ENCODE measurements at places on chromosomes 16 and 17. TPM values are rescaled to one million over a fixed set of nuclear protein-coding genes. Genes with fewer than 3 reads are reported as not detected.

PYDC1 gene
- total RNA-seq, result not detected

INCA1 gene
- not detected for total RNA-seq

RAC3 gene
- 80.4 TPM for total RNA-seq

TRIM37 gene
- 110 TPM for total RNA-seq

CA5A gene
- total RNA-seq, result not detected

EME1 gene
- 3.4 TPM for total RNA-seq

SULT1A1 gene
- total RNA-seq, result 9.7 TPM

TRIM25 gene
- total RNA-seq, result 3.8 TPM

USP6 gene
- total RNA-seq, result under 0.01 TPM

PPL gene
- 0.94 TPM for total RNA-seq

ALDH3A1 gene
- not detected for total RNA-seq

DNAH2 gene
- total RNA-seq, result 2.2 TPM

TMED6 gene
- total RNA-seq, result not detected
